HAP-1 (cell line): ENCODE measurements at places on chromosomes 13 and 19.

DNA sequence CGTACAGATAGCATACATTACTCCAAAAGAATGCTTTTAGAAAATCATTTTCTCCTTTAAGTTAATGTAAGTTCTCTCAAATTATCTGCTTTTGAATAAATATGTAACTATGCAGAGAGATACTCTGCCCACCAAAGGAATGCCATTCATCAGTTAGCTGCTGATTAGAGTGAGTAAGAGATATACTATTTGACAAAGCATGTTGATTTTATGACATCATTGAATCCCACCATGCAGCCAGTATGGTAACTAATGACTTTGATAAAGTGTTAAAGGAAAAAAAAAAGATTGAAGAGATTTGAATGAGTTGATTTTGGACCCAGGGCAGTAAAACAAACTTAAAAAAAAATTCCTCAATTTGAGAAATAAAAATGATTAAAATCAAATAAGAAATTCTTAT lies 521.5 kb downstream of the SLITRK6 start:
- DNase-seq = no peak

DNA sequence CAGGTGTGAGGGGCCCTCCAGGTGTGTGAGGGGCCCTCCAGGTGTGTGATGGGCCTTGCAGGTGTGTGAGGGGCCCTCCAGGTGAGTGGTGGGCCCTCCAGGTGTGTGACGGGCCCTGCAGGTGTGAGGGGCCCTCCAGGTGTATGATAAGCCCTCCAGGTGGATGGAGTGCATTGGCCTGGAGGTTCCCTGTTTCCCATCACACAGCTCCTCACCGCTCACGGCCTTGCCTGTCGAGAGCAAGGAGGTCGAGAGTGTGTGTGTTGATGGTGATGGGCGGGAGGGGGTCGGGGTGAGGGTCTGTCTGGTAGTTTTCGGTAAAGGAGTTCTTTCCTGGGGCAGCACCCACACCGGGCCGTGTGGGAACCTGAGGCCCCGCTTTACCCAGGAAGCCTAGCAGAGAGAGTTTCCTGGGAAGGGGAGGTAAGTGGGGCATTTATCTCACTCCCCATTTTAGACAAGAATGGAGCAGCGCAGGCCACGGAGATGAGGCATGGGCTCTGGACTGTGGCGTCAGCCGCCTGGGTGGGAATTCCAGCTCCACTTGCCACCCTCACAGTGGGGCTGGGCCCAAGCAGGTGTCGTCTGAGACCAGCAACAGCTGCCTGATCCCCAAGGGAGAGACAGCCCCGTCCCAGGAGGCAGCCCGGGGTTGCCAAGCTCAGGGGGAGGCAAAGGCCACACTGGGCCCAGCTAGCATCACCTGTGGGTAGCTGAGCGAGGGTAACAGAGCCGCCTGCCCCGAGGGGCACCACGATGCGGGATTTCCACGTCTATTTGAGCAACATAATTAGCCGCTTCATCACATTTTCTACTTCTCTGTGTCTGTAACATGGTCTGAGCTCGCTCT lies 10.9 kb upstream of the GAS6 start:
- no peak for DNase-seq

- no peak for DNase-seq
These were observed 11.5 kb upstream of the WBP4 start for GRCh38 chr13:41049480-41050440.

DNA sequence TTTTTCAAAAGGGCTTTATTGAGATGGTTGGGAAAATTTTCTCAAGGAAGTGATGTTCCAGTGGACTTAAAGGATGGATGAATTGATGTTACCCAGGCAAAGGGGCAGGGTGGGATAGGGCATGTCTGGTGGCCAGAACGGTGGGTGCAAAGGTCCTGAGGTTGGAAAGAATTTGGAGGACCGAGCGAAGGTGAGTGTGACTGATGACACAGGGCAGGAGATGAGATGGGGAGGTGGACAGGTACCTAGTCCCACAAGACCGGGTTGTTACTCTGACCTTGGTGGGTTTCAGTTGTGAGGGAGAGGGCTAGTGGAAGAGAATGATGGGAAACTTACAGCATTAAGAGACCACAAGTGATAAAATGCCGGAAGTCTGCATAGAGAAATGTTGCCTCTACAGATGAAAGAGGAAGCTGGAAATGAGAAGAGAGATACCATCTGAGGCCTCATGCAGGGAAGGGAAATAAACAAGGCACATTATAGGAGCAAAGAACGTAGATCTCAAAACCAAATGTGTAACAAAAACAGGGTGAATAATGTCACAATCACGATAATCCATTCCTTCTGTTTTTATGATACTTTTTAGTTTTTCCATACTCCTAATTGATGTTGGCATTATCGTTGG lies 4.5 kb downstream of the ADGRE1 start:
- DNase-seq = no peak

DNA sequence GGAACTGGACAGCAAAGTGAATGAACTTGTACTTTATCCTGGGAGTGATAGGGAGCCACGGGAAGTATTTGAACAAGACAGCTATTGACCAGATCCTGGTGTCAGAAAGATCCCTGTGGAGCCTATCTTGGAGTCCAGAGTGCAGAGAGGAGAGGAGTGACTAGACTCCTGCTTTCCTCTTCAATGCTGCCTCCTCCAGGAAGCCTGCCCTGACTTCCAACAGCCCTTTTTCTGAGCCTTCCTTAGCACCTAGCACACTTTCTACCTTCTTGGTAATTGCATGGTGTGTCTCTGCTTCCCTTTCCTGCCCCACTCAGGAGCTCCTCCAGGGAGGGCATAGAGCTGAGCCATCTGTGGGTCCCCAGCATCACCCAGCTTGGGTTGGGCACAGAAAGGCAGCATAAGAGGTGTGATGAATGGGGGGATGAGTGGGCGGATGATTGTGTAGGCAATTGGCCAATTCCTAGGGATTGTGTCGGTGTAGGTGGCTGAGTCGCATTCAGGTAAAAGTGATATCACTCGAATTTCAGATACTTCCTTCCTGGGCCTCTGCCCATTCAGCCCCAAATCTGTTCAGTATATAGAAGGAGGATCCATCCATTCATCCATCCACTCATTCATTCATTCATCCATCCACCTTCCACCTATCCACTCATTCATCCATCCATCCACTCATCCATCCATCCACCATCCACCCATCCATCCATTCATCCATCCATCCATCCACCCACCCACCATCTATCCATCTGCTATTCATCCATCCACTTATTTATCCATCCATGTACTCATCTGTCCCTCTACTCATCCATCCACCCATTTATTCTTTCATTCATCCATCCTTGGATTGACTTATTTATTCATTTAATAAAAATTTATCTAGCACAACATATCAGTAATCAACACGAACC lies 26.9 kb downstream of the CYP4F22 start:
- no peak for DNase-seq

DNA sequence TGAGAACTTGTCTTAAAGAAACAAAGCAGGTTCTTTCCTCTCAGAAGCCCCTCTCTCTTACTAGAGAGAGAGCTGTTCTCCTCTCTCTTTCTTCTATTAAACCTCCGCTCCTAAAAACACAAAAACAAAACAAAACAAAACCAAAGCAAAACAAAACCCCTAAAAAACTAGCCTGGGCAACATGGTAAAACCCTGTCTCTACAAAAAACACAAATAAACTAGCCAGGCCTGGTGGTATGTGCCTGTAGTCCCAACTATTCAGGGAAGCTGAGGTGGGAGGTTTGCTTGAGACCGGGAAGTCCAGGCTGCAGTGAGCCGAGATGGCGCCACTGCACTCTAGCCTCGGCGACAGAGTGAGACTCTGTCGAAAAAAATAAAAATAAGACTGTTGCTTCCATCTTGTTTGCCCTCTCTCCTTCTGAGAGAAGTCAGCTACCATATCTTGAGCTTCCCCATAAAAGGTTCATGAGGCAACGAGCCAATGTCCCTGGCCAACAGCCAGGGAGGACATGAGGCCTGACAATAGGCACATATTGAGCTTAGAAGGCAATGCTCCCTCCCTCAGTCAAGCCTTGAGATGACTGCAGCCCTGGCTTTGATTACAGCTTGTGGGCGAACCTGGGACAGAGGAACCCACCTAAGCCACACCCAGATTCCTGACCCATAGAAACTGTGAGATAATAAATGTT lies 17.5 kb upstream of the FLT3 start:
- no peak for DNase-seq

- DNase-seq = no peak
These were observed 8.1 kb downstream of the ARHGEF7 start for GRCh38 chr13:111123221-111123620.

DNA sequence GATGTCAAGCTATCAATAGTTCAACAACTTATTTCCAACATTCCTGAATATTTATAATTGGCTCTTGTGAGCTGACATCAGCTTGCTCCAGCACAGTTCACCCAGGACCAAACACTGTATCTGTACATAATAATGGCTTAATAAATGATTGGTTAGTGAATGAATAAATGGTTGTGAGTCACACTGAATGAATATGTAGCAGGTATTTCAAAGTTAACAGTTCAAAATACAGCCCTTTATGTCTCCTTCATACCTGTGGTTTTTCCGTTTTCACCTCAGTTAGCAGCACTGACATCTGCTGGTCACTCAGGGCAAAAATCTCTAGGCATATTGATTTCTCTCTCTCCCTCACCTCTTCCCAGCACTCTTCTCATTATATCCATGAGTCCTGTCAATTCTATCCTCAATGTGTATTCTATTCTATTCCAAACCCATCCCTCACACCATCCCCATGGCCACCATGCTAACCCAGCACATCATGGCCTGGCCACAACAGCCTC lies 76.3 kb downstream of the PEG3 start:
- DNase-seq = no peak

- peak; percentile 9 for DNase-seq
These were observed 388.4 kb downstream of the NDFIP2 start for GRCh38 chr13:79869326-79869725.

- DNase-seq = no peak
These were observed 9.4 kb downstream of the LCP1 start for GRCh38 chr13:46172531-46172991.
